ENCODE measurements at places on chromosomes 7 and 10.
A peak's percentile ranks its signal among the peaks of the same experiment; 100 is the strongest.

- DNase-seq = no peak
Measured at GRCh38 chr7:141646826-141647480, 55.0 kb downstream of the DENND11 start.

DNA sequence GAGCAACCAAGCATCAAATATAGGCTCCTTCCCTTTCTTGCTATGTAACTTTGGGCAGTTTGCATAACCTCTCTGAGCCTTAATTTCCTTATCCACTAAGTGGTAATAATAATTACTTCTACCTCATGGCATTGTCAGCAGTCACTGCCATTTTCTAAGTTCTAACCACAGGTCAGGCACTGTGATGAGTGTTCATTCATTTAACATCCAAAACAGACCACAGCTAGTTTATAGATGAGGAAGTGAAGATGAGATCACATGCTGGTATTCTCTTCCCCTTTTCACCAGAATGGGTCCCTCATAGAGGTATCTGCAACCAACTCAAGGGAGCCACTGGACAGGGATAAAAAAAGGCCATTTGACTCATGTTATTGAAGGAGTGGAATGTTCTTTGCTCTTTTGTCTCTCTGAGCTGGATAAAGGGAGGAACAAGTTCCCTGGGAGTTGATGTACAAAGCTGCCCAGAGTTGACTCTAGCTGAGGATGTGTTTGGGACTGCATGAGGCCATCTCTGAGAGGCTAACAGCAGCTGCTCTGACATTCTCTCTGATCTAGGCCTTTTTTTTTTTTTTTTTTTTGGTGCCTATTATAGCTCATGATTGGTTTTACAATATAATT is 65.0 kb downstream of the DNAJC12 start:
- DNase-seq = no peak

DNA sequence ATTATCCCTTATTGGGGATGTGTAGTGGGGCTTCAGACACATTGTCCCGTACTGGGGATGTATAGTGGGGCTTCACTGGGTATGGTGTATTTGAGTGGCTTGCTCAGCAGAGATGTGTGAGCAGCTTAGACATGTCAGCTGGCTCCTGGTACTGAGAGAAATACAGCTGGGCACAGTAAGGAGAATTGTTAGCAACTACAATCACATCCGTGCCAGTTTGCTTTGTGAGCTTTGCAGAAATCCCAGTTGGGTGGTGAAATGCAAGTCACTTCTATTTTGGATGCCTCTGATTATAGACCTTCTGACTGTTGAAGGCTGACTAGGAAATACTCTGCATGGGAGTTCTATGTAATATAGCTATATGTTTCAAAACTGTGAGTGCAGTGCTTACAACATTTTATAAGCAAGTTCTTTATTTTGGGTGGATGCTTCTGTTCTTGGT is 10.8 kb downstream of the CCNY start:
- no peak for DNase-seq

- no peak for DNase-seq
Measured at GRCh38 chr10:37732685-37733084, 124.7 kb downstream of the ZNF248 start.

DNA sequence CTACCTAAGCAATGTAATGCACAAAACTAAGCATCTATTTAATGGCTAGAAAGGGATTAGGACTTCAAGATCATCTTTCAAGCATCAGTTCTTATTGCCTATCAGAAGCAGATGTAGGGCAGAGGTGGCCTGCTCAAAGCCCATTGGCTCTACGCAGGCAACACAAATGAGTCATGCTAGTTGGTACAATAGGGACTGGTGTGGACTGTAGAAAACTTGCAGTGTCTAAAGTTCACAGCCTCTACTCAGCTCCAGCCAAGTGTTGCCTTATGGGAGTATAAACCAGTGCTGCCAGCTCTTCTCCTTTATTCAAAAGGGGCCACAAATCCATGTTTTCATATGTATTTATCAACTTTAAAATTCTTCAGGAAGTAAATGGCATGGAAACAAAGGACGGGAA is 31.7 kb downstream of the ASAH2 start:
- no peak for DNase-seq

- no peak for DNase-seq
Measured at GRCh38 chr7:55248526-55248925, 116.6 kb upstream of the LANCL2 start.

DNA sequence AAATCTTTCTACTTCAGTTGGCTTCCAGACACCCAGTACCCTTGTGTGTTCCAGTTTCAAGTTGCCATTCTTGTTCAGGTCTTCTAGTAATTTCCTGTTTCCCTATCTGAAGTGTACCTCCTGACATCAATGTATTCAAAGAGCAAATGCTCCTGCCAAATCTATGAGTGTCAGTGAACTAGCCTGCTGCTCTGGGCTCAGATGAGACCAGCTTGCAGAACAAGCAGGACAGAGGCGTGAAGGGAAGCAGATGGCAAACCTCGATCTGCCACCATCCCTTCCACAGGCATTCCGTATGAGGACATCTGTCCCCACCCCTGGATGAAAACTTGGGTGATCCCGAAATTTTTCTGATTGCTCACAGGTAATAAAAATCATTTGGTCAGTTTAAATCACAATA is 4.4 kb upstream of the MPP7 start:
- DNase-seq = no peak

DNA sequence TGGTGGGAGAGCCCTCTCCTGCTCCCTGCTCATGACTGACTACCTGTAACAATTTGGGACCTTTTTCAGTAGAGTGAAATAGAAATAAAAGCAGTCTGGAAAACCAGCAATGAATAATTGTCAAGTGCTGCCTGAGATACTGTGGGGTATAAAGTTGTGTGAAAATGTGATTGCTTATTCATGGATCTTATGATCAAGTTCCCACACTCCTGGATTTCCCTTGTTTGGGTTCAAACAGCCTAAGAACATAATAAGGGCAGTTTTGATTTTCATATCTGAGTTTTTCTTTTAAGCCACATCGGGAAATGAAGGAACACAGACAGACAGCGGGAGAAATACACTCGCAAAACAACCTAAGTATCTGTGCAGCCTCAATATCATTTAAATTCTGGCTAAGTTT is 52.9 kb downstream of the CALD1 start:
- DNase-seq = no peak

DNA sequence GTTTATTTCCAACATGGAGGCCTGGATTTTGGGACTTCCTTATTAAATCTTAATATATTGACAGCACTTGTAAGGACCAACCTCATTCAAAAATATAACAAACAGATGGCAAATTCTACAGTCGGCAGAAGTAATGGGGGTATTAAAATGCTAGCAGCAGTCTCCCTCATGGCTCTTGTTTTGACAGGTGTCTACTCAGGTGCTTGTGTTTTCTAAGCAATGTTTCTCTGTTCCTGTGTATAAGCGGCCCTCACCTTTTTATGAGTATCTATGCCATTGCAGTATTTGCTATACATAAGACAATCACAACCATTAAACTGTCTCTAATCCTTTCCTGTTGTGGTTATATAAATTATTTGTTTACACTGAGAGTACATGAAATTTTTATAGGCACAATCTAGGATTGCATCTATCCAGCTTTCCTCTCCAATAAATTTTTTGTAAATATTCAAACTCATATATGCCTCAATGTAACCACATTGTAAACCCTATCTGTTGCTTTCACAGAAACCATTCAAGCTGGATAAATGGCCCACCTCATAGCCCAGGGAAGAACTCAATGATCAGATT is 65.4 kb upstream of the LRRTM3 start:
- no peak for DNase-seq

DNA sequence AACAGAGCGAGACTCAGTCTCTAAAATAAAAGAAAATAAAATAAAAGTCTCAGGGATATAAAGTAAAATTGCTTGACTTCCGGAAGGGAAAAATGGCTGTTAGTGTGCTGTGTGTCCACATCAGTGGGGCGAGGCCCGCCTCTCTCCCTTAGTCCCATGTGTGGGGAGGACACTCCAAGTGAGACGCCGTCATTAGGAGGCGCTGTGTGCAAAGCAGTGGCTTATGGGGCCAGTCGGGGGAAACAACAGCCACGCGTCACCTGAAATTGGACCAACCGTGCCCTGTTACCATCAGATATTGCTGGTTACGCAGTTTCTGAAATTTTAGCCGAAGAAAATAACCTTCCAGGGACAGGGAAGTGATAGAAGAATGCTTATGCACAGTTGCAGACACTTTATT is 15.8 kb downstream of the SFXN4 start:
- no peak for DNase-seq

GRCh38 chr10:3192856-3193635 is 20.5 kb upstream of the PITRM1 start:
- peak; percentile 39 for DNase-seq

GRCh38 chr10:57162231-57162630 is 801.2 kb upstream of the ZWINT start:
- no peak for DNase-seq

DNA sequence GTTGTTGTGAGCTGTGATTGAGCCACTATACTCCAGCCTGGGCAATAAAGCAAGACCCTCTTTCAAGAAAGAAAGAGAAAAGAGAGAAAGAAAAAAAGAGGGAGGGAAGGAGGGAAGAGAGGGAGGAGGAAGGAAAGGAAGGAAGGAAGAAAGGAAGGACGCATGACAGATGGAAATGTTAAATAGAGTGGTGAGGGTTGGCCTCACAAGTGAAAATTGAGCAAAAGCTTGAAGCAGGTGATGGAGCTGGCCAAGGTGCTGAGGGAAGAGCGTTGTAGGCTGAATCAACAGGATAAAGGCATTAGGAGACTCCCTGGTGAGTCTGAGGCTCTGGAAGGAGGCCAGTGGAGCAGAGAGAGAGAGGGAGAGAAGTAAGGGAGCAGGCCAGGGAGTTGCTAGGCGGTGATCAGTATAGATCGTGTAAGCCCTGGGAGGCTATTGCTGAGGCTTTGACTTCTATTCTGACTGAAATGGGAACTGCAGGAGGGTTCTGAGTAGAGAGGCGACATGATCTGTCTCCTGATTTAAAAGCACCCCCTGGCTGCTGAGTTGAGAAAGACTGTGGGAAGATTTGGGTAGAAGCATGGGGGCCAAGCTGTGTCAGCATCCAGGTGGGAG is 26.5 kb upstream of the TMEM248 start:
- no peak for DNase-seq

DNA sequence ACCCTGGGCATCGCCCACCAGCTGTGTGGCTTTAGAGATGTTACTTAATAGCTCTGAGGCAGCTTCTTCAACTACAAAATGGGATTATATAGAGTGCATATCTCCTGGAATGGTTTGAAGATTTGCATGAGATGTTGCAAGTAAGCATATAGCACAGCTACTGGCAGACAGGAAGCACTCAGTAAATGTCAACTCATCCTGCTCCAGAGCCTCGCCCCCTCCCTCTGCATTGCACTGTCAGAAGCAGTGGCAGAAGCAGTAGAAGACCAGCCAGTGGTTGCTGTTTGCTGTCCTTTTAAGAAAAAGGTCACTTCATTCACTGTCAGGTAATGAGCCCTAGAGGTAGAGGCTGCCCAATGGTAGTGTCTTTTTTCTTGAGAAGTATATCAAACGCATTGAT is 180.0 kb upstream of the GHITM start:
- DNase-seq = no peak

DNA sequence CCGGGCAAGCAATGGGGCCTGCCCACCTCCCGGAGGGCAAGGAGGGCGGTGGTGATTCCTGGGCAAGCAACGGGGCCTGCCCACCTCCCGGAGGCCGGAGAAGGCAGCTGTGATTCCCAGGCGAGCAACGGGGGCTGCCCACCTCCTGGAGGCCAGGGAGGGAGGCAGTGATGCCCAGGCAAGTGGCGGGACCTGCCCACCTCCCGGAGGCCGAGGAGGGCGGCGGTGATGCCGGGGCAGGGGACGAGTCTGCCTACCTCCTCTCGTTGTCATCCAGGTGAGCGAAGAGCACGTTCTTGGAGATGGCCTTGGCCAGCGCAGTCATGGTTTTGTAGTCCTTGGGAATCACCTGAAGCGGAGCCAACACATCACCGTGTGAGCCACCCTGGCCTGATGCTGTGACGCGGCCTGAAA is 49.5 kb upstream of the DNAAF5 start:
- DNase-seq = no peak

DNA sequence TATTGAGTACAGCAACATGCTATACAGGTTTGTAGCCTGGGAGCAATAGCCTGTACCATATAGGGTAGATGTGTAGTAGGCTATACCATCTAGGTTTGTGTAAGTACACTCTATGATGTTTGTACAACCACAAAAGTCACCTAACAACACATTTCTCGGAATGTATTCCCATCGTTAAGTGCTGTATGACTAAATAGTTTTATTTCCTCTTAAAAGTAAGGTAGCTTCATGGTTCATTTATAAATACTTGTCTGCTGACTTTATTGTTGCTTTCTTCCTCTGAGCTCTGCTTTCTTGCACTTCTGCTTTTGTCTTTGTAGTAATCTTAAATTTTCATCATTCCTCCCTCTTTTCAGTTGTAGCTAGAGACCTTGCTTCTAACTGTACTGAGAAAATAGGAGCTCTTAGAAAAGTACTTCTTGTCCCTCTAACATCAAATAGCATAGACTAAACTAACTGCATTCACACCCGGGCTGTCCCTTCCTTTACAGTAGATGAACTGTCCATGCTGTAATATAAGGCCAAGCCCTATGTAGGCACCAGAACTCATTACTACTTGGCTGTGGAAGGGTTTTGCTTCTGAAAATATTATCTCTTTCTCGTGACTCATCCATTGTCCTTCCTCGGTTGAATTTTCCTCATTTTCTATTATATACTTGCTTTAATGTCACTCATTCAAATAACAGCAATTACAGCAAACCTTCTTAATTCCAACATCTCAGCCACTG is 55.4 kb upstream of the FAM3C start:
- no peak for DNase-seq

GRCh38 chr7:55509322-55509721 is 63.0 kb downstream of the VOPP1 start:
- DNase-seq = no peak

GRCh38 chr7:35702541-35702940 is 7.6 kb upstream of the HERPUD2 start:
- DNase-seq = no peak

DNA sequence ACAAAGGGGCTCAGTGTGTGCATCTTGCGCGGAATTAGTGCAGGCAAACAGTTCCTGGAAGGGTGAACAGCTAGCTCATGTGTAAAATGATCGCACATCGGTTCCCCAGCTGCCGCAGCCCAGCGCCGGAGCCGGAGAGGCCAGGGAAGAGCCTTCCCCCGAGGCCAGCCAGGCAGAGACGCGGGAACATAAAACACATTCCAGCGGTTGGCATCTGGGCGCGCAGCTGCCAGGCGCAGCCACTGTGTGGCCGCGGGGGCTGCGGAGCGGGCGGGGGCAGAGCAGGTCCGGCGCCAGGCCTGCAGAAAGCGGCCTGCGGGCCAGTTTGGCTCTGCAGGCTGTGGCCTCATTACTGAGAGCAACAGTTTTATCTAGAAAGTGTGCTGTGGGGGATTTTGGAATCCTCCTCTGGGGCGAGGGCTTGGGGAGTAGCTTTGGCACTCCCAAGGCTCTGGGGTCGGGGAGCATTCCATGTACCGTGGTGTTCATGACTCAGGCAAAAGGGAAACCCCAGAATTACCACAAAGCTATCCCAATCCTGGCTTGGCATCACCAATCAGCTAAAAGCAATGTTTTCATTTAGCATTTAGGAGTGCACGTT is 74.3 kb downstream of the SAMD9 start:
- no peak for DNase-seq

DNA sequence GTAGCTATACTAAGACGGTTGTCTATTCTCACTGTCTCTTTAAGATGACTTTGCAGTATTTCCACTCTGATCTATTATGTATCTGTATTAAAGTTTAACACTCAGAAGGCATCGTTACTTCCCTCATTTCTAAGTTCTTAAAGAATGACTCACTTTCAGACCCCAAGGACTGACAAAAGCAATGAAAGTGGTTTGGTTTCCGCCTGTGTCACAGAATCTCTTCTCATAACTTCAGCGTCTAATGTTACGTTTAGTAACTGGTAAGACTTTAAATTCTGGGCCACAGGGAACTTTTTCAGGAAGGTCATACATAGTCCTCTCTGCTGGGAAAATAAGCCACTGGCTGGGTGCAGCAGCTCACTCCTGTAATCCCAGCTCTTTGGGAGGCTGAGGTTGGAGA is 892.0 kb upstream of the AUTS2 start:
- no peak for DNase-seq

All from stimulated activated CD8-positive, alpha-beta memory T cell treated with anti-CD3 and anti-CD28 coated beads, Interleukin-7, amount 100 ng/mL, for 1 hour (primary cell).